Dermis microvascular lymphatic vessel endothelial cell (primary cell): ENCODE measurements at places on chromosomes 2 and 18. TPM values are rescaled to one million over a fixed set of nuclear protein-coding genes. Genes with fewer than 3 reads are reported as not detected.

DNA sequence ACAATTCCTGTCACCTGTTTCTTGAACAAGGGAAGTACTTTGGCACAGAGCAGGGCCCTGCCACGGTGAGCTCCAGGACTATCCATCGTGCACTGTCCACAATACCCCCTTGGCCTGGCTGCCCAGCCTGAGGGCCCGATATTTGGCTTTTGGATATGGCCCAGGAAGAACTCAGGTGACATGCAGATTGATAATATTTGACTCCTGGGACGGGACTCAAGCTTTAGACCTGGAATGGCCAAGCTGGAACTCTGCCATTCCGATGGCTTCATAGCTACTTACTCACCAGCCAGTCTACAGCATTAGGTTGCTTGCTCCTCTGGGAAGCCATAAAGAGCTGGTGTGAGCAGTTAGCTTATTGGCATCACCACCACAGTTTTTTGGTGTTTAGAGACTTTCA, 26.6 kb downstream of the EML6 start:
- DNase-seq, result no peak

GRCh38 chr2:207045531-207045930, 106.2 kb downstream of the CPO start:
- DNase-seq, result no peak

Gene BAZ2B
- total RNA-seq, result 46.0 and 64.1 TPM in 2 replicates

Gene FEV
- total RNA-seq, result not detected in 2 replicates

Gene SGPP2
- not detected in 2 replicates for total RNA-seq
